ENCODE measurements at places on chromosomes 6 and 20.

DNA sequence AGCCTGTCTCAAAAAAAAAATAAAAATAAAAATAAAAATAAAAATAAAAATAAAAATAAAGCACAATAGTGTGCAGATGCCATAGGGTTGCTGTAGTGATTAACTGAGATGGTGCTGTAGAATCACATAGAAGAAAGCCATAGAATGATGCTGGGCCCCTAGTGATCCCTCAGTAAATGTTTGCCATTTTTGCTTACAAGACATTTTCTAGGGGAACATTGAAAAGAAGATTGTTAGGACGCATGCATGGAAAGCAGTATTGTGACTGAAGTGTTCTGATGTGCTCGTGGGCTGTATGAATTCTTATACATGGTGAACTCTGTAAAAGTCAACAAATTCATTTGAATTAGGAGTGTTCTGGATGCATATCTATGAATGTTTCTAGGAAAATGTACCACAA is 22.0 kb upstream of the SAMD3 start:
- DNase-seq: no peak

GRCh38 chr6:157629220-157629619 is 193.8 kb upstream of the SNX9 start:
- no peak for DNase-seq

GRCh38 chr20:43658069-43658722 is 8.7 kb upstream of the MYBL2 start:
- no peak for DNase-seq

DNA sequence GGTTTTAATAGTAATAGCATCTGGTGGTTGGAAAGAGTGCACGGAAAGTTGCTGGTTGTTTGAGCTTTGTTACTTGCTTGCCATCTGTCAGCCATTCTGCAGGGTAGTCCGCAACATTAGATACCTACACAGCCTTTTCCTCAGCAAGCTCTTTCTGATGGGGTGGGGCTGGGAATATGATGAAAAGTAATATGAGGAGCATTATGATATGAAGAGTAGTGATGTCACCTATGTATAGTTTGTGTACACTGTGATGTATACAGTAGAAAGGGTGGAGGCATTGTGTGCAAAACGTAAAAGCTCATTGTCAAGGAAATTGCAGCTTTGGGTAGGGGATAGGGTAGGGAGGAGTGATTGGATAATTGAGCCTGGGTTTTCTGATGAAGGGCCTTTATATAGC is 16.1 kb downstream of the SCAF8 start:
- DNase-seq: no peak

DNA sequence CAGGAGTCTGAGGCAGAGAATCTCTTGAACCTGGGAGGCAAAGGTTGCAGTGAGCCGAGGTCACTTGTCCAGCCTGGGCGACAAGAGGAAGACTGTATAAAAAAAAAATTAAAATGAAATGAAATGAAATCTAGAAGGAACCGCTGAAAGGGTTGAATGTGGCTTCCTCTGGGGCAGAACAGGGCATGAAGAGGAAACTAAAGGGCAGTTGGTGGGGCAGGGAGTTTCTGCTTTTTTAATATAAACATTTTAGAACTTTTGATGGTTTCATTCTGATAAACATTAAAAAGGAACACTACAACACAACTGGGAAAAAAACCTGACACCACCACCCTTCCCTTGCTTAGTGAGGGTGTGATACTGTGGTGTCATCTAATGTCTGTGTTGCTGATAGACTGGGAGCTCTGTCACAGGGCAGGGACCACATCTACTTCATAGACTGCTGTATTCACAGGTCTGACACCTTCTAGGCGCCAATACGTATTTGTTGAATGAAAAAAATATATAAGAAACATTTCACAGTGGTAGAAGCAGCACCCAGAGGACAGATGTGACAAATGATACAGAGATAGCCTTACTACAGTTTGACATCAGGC is 128.9 kb downstream of the ADAT2 start:
- DNase-seq: no peak

DNA sequence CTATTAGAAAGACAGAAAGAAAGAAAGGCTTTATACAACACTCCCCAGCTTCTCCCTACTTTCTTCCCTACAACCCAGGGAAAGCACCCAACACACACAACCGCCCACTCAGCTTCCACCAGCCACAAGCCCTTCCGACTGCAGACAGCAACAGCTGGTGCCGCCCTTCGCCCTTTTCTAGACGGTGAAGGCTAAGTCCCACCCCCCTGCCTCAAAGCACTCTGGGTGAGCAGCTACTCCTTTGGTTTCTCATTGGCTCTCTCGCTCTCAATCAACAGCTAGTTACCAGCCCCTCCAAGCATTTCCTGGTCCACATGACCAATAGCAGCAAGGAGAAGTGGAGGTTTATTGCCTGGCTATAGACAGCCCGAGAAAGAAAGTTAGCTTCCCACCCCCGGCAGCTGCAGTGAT is 230.1 kb upstream of the MOCS1 start:
- DNase-seq: no peak

DNA sequence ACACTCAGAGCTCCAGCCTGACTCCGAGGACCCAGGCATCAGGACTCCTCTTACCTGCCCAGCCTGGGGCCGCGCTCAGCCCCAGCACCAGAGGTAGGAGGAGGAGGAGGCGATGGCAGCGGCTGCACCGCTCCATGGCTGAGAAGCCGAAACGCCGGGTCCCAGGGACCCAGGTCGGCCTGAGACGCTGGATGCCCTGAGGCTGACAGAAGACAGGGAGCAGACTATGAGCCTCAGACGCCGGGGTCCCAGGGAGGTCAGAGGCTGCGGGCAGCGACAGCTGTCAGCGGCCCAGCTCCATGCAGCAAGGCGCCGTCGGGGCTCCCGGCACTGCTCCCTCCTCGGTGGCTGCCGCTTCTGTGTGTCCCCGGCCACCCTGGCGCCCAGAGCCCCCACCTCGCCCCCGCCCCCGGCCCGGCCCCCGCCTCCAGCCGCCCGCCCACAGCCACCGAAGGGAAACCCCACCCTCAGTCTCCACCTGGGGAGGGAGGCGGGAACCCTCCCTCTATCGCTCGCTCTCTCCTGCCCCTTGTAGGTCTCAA is at the start of gene COL11A2:
COL11A2 (minus strand) TSS at position 363 of the 542 bp plus-strand sequence; CDS start at position 136, 227 bp downstream.
- DNase-seq: no peak

DNA sequence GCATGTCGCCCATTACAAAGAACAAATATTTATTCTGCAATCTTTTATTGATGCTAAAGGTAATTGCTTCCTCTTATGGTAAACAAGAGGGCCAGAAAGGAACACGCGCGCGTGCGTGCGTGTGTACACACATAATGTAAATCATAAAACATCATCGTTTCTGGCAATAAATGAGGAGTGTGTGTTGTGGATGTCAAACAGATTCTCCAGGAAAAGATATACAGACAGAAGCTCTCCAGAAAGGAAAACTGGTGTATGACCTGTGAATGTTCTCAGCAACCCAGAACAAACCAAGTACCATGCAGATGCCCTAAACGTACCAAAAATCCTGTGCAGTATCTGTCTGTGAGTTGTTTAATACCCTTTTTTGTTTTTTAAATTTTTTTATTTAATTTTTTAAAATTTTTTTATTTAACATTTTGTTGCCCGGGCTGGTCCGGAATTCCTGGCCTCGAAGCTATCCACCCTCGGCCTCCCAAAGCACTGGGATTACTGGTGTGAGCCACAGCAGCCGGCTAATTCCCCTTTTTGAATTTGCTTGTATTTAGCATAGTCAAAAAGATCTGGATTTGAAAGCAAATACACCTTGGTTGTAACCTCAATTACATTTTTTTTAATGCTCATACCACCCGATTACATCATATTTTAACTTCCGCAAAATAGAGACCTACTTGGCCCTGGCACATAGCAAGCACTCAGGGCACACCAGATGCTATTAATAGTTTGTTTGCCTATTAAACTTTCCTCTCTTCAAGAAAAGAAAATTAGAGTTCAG is 909 bp upstream of the NUDT3 start:
- no peak for DNase-seq

GRCh38 chr6:84882768-84883766 is 118.7 kb upstream of the TBX18 start:
- DNase-seq: no peak

GRCh38 chr20:50659975-50660670 is 31.2 kb downstream of the RIPOR3 start:
- no peak for DNase-seq

DNA sequence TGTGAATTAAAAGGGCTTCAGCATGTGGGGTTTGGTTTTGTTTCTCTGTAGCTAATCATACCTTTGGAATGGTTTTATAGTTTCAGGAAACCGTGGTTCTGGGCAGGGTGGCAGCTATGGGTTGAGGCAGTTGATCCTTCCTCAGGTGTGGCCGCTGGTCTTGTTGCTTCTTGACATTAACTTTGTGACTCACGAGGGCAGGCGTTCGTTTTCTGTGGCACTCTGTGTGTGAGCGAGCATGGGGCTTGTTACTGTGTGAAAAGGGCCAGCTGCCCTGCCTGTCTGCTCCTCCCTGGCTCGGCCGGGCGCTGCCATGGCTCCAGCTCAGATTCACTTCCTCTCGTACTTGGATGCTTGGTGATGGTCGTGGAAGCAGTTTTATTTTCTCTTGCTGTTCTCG is 16.2 kb downstream of the DNAJC5 start:
- no peak for DNase-seq

- DNase-seq: no peak
These were observed 20.8 kb downstream of the RALGAPA2 start for GRCh38 chr20:20691477-20692235.

DNA sequence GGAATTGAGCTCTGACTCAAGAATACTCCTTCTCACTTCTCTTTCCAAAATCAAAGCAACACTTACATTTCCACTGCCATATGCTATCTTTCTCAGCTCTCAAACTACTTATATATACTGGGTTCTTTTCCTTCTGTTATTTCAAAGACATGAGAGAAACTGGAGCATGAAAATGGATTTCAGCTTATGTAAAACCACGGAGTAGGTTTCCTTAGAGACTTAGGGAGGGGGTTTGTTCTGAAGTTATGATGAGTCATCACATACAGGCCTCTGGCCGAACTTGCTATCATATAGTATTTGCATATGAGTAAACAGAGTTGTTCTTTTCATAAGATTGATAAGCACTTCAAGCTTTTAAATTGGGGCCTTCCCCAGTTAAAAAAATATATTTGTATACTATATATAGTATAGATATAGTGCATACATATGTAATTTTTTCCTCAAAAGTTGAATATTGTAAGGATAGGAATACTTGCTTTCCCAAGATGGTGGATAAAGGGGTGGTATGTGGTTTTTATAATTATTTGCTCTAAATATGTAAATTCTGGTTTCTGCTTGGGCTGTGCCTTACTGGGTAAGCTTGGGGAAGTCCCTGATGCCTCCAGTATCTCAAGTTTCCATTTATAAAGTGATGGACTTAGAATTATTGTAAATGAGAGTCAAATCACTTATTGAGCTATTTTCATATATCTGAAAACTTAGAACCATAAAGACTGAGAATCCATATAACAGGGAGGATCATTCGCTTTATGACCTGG is 273.9 kb downstream of the RFPL4B start:
- DNase-seq: no peak

DNA sequence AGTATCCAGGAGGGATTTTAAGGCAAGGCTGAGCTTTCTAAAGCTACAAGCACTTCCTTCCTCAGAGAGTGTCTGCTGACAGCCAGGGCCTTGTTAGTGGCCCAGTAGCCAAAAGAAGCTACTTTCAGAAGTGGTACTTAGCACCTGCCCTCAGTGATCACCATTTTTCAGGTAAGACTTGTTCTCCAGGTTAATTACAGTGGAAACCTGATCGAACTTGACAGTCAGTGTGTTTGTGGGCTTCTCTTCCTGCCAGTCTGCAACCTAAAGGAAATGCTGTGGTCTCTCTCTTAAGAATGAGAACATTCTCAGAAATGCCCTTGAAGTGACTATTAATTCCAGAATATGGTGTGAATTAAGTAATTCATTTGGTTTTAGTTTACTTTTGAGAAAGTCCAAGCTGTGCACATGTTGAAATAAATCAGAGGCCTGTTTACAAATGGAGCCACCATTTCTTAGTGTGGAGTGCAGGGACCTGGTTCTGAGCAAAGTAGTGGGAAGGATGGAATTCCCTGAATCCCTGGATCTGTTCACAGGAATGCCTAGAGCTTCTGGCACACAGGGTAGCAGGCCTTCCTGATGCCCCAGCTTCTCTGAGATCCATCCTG is 185.3 kb upstream of the AGPAT4 start:
- no peak for DNase-seq

GRCh38 chr6:136736281-136736960 is 55.9 kb downstream of the MAP3K5 start:
- no peak for DNase-seq

GRCh38 chr20:6857927-6858326 is 90.4 kb downstream of the BMP2 start:
- no peak for DNase-seq

- no peak for DNase-seq
These were observed 125.6 kb downstream of the MAFB start for GRCh38 chr20:40563296-40563950.

DNA sequence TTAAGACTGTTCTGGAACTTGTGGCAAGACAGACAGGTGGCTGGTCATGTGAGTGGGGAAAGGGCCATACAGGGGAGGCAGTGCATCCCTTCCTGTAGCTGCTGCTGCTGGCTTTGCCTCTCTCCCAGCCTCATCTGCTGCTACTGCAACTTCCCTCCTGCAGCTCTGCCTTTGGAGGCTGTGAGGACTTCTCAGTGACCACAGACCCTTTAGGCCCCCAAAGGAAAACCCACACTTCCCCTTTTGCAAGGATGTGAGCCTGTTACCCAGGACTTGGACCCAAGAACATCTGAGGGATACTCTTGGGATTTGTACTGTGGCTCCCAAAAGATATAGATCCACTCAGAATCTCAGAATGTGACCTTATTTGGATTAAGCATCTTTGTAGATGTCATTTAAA is 91.0 kb downstream of the TMEM170B start:
- DNase-seq: no peak

DNA sequence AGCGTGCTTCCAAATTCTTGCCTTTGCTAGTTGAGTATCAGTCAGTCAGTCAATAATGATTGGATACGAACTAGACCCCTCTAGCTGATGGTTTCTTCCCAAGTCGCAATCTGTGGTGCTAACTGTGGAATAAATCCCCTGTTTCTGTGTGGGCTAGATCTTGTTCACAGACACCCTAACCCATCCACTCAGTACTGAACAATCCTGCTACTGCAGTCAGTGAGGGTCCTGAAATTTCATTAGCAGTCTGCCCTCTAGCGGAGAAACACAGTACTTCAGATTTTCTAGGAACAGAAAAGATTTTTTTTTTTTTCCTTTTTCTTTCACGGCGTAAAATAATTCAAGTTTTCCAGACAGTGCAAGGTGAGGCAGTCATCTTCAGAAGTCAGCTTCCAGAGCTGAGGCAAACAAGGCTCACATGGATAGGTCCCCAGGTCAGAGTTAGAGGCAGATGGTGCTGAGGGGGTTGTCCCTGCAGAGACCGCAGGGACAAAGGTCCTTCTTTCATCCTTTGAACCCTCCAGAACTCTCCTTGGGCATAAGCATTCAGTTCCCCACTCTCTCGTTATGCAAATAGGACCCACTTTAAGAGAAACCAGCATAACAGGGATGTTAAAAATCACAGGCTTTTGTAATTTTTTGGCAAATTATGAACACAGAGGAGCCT is 119.6 kb downstream of the SCML4 start:
- DNase-seq: no peak

- no peak for DNase-seq
These were observed 1.2 kb downstream of the VARS1 start for GRCh38 chr6:31794294-31794865.

- no peak for DNase-seq
These were observed 63.4 kb downstream of the TRAM2 start for GRCh38 chr6:52513464-52513863.
